Stimulated activated CD8-positive, alpha-beta memory T cell treated with anti-CD3 and anti-CD28 coated beads, Interleukin-15, amount 100 ng/mL, for 4 hours (primary cell): ENCODE measurements at places on chromosomes 2 and 18.

GRCh38 chr2:232319803-232320442 is 58.6 kb upstream of the ALPP start:
- DNase-seq = no peak

- DNase-seq = no peak
These were observed 75.0 kb downstream of the BCL2 start for GRCh38 chr18:63244607-63245006.

DNA sequence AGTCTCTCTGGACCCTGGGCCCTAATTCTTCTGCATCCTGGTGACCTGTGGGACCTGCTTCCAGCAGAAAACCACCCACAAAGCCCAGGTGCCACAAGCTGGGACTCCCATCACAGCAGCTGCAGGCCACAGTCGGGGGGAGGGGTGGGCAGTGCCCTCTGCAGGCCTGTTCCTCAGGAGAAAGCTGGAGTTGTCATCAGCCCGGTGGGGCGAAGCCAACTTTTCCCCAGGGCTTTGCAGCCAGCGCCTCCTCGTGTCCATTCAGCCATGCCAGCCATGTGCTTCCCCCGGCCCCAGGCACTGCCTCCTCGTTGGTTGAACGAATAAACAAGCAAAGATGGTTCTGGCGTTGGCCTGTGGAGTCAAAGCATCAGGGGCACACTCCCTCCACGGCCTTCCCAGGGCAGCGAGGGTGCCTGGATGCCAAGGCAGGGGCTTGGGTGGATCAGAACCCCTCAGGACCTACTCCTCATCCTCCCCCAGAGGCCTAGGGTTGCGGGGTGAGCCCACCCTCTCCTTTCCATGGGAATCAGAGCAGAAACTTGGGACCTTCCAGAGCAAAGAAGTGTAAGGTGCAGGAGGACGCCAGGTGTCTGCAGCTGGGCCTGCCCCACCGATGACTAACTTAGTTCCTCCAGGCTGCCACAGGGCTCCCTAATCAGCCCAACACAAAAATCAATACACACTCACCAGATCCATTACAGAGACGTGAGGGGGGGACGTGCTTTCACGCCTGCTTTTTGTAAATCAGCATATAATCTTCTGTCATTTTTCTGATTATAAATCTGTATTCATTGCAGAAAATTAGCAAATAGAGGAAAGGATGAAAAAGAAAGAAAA is 75.7 kb upstream of the RAB6C start:
- no peak for DNase-seq

DNA sequence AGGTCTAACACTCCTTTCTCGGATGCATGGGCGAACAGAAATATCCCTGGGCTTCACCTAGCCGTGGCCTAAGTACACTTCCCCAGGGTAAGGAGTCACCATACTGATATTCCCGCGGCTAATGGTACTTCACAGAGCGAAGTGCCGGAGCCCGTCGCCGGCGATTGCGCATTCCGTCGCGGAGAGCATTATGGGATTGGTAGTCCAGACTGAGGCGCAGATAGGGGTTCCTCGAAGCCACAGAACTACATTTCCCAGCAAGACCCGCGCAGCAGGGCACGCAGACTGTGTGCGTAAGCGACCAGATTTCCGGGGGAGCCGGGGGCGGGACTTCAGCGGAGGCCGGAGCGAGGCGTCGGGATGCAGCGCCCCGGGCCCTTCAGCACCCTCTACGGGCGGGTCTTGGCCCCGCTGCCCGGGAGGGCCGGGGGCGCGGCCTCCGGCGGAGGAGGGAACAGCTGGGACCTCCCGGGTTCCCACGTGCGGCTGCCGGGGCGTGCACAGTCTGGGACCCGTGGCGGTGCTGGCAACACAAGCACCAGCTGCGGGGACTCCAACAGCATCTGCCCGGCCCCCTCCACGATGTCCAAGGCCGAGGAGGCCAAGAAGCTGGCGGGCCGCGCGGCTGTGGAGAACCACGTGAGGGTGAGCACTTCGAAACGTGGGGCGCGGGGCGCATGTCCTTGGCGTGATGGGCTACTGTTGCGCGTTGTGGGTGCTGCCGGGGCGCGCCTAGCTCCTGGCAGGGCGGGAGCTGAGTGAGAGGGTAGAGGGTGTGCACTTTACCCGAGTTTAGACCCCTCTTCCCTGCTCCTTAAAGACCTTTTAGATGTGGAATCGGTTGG is at the start of gene RPIA:
Gene RPIA (plus strand): TSS at position 335 of the 845 bp plus-strand sequence. CDS start 26 bp downstream, at position 361.
- peak; percentile 98 for DNase-seq
